ENCODE measurements at places on chromosomes 6 and 20. TPM values are rescaled to one million over a fixed set of nuclear protein-coding genes. Genes with fewer than 3 reads are reported as not detected.

Gene OTOR
- not detected for total RNA-seq

Gene MAP3K5
- 0.91 TPM for total RNA-seq

Gene TRIM40
- total RNA-seq = not detected

Gene TUBB2B
- 17.1 TPM for total RNA-seq

Gene FHL5
- total RNA-seq = not detected

Gene DDX43
- not detected for total RNA-seq

Gene SLC22A23
- 8.2 TPM for total RNA-seq

Gene LCA5
- total RNA-seq = 1.7 TPM

Gene NRSN2
- total RNA-seq = 45.1 TPM

Gene TINAG
- not detected for total RNA-seq

Gene SRXN1
- 142 TPM for total RNA-seq

Gene TMEM74B
- total RNA-seq = 0.72 TPM

Gene GTSF1L
- total RNA-seq = not detected

Gene FOXS1
- total RNA-seq = not detected

Gene RGS17
- 6.5 TPM for total RNA-seq

Gene PDE10A
- total RNA-seq = 12.1 TPM

Gene HSF2
- total RNA-seq = 51.4 TPM

Gene ATP6V1G2
- total RNA-seq = 2.3 TPM

Gene MYL9
- 9.8 TPM for total RNA-seq

Gene KCNK5
- total RNA-seq = not detected

Gene HCK
- total RNA-seq = not detected

Gene GINS1
- total RNA-seq = 42.6 TPM

Gene MAS1
- not detected for total RNA-seq

Gene C6orf15
- total RNA-seq = 2.4 TPM

Gene BMP2
- not detected for total RNA-seq

Gene BCAS4
- 21.4 TPM for total RNA-seq

Gene SFT2D1
- total RNA-seq = 60.3 TPM

Gene CENPW
- 37.8 TPM for total RNA-seq
